Ovary (tissue), 10 donors: ENCODE measurements at places on chromosomes 2 and 18. TPM values are rescaled to one million over a fixed set of nuclear protein-coding genes. Genes with fewer than 3 reads are reported as not detected.

HAAO gene
- polyA plus RNA-seq, result 17.4 TPM

DNA sequence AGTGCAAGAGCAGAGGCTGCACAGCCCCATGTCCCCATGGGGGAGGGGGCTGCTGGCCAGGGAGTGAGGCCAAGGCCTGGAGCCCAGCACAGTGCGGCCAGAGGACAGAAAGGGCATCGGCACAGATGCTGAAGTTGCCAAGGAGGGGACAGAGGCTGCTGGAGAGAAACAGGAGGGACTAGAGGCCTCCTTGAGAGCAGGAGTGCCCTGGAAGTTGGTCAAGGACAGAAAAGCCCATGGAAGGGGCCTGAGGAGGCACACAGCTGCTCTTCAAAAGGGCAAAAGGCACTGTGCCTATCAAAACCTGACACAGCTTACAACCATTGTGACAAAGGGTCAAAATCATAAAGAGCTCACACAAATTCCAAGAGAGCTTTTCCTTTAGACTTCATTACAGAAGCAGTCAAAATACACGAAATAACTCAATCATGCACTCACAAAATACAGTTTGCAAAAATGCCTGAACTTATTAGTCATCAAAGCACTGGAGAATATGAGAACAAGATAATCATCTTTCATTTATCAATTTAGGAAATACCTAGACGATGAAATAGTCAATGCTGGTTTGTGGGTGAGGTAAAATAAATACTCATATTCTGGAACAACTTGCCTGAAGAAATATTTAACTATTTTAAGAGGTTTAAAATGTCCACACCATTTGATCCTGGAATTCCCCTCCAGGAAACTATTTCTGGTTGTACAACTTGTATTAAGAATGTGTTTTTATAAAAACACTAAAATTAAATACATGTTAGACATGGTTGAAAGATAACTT lies 79.6 kb downstream of the USP40 start:
- no peak for DNase-seq

DNA sequence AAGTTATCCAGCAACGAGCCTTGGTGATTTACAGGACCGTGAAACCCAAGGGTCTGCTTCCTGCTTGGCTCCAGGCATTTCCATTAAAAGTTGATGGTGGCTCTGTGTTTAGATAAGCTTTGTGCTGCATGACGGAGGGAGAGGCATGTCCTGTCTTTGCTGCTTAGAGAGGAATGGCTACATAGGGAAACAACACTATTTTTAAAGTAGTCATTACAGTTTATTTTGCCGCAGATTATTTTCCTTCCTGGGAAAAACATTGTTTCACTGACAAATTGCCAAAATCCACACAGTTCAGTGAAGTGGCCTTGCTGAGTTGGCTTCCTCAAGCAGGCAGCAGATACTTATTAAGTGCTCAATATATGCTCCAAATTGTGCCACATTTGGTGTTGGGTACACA lies 98.5 kb downstream of the THSD7B start:
- no peak for DNase-seq

DNA sequence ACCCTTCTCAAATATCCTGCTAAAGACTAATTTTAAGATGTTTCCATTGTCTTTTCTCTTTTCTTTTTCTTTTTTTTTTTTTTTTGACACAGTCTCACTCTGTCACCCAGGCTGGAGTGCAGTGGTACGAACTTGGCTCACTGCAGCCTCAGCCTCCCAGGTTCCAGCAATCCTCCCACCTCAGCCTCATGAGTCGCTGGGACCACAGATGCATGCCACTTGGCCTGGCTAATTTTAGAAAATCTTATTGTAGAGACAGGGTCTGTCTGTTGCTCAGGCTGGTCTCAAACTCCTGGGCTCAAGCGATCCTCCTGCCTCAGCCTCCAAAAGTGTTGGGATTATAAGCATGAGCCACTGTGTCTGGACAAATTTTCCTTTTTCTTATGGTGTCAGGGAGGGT lies 167.5 kb downstream of the MCFD2 start:
- no peak for DNase-seq

GRCh38 chr2:20525041-20526035 lies 78.5 kb downstream of the RHOB start:
- peak; percentile 43 for DNase-seq

DNA sequence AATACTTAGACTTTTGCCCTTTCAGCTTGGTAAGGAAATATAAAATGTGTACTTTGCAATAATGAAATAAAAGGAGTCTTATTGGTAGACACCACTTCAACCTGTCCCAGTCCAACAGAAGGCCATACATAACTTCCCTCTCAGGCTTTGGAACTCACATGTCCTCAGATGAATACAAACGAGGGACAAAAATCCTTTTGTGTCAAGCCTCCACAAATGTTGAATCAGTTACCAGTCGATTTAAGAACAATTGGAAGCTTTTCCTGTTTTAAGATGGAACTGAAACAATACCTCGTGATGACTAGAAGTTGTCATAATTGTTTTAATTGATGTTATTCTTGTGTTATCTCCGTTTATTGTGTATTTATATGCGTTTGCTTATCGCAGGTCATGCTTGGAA lies 385.1 kb upstream of the POU3F3 start:
- DNase-seq, result no peak

- no peak for DNase-seq
Observed at GRCh38 chr2:6665093-6666045, 200.3 kb downstream of the CMPK2 start.

ARHGEF4 gene
- 9.6 TPM for polyA plus RNA-seq

ANKRD30BL gene
- 0.47 TPM for polyA plus RNA-seq

FHOD3 gene
- polyA plus RNA-seq, result 62.5 TPM

UXS1 gene
- polyA plus RNA-seq, result 24.7 TPM

GRCh38 chr18:37511721-37512298 lies 53.8 kb downstream of the CELF4 start:
- no peak for DNase-seq

SCYGR4 gene
- not detected for polyA plus RNA-seq

DNA sequence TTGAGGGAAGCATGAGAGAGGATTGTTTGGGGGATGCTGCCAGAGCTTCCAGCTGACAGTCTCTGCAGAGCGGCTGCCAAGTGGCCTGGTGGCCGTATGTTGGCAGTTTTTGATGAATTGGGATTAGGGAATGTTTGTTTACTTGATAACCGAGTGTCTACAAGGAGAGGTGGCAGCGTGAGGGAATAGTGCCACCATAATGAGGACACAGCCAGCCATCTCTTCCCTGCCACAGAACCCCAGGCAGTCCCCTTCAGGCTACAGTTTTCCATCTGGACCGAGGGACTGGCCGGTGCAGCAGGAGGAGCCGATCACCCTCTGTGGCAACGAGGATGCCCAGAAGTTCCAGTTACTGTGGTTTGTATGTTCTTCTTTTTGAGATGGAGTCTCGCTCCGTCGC lies 55.2 kb downstream of the TRAPPC12 start:
- DNase-seq, result no peak

- DNase-seq, result no peak
Observed at GRCh38 chr2:7527165-7527722, 610.0 kb downstream of the RNF144A start.

SLC14A1 gene
- polyA plus RNA-seq, result 0.24 TPM

- no peak for DNase-seq
Observed at GRCh38 chr2:39779927-39780326, 869 bp upstream of the THUMPD2 start.

DNA sequence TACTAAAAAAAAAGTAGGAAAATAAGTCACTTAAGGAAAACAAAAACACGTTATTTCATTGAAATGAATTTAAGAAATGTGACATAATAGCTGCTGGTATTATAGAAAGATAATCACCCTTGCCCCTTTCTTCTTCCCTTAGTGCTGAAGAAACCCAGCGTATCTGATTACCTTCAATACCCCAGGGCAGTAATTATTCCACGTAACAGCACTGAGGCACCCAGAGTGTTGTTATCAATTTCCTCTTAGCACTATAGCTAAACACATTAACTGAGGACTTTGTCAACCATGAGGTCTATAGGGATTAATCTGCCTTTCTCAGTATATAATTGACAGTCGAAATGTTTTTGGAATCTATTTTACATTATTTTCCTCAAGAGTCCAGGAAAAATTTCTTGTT lies 180.0 kb upstream of the NXPH2 start:
- no peak for DNase-seq

POTEI gene
- polyA plus RNA-seq, result not detected

ST8SIA5 gene
- polyA plus RNA-seq, result 1.3 TPM

- DNase-seq, result no peak
Observed at GRCh38 chr2:106096299-106097037, 97.6 kb downstream of the UXS1 start.

- DNase-seq, result no peak
Observed at GRCh38 chr2:240788482-240788881, 31.5 kb downstream of the KIF1A start.

XIRP2 gene
- polyA plus RNA-seq, result 0.47 TPM

DNA sequence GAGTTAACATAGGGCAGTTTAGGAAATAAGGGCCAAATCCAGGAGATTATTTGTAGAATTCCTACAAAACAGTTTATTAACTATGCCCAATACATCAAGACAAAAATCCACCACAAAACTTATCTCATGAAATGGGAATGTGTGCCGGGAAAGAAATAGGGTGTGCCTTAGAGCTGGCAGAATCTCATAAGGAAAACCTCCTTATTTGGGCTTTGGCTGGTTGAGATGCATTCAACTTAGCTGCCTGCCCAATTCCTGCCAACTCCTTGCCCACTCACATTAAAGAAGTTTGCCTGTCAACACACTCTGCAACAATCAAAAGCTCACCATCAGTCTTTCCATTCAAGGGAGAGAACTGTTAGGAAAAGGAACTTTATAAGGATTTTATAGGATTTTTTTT lies 500.6 kb downstream of the SATB2 start:
- DNase-seq, result no peak

CYBRD1 gene
- 147 TPM for polyA plus RNA-seq

- DNase-seq, result peak; percentile 85
Observed at GRCh38 chr2:69741575-69742321, at the start of gene ANXA4. TSS of gene ANXA4 (plus strand) at chr2:69742134. CDS start at chr2:69781566, 39,432 bp downstream.

DNA sequence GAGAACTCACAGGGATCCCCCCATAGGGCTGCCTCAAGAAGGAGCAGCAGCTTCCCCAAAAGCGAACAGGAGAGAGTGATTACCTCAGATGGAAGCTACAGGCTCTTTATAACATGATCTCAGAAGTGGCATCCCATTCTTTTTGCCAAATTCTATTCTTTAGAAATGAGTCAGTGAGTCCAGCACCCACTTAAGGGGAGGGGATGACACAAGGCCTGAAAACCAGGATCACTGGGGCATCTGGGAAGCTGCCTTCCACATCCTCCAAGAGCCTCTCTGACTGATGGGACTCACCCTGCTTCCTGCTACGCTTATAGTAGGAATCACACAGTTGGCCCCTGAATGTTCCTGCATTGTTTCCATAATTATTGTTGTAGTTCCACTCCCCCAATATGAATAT lies 96.5 kb downstream of the MAPK4 start:
- no peak for DNase-seq

DNA sequence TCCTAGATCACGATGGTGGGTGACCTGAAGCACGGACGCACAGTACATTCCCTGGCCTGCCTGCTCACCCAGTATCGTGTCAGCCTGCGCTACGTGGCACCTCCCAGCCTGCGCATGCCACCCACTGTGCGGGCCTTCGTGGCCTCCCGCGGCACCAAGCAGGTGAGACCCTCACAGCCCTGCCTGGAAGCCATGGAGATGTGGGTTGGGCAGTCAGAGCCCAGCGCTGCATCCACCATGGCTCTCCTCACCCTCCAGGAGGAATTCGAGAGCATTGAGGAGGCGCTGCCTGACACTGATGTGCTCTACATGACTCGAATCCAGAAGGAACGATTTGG lies 20.3 kb downstream of the SLC30A3 start:
- DNase-seq, result no peak

GRCh38 chr2:119242276-119243119 lies 18.9 kb downstream of the STEAP3 start:
- no peak for DNase-seq

DNA sequence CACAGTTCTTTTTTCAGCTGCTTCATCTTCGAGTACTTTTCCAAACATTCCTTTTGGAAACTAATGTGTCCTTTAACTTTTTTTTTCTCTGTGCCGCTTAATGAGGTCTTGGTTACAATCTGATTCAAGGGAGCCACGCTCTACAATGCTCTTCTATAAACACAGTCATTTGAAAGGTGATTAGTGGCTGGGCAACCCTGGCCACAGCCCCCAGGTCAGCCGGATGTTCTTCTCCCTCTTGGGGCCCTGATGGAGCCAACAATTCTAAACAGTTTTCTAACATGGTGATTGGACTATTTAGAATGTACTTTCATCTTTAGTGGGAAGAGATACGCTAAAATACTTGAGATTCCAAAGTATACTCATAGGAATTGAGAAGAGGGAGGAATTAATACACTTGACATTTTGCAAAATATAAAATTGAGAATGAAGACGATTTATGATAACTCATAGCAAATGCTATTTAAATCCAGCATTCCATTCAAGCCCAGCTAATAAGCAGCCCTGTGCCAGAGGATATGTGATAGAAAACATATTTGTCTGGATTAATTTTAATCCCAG lies 83.7 kb upstream of the MBOAT2 start:
- no peak for DNase-seq

ERICH2 gene
- polyA plus RNA-seq, result 2.4 TPM

DNA sequence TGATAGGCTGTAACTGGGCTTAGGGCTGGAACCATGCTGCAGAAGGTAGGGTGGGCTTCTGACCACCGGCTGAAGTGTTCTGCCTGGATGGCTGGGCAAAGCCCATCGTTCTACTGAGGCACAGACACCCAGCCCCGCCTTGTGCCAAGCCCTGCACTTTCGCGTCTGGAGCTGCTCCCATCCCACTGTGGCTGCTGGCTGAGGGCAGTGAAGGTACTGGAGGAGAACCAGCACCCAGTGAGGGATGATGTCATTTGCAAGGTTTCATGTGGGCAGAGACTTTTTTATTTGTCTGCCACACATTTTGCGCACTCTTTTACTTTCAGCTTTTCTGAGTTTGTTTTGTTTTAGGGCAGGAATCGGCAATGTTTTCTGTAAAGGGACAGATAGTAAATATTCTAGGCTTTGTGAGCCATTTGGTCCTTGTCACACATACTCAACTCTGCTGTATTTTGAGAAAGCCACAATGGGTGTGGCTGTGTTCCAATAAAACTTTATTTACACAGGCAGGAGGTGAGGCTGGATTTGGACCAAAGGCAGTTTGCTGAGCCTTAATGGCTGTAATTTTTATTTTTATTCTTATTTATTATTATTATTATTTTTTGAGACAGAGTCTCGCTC lies 85.6 kb downstream of the ASB1 start:
- no peak for DNase-seq

TRIM43 gene
- polyA plus RNA-seq, result not detected

GRCh38 chr2:222268311-222268990 lies 30.3 kb downstream of the PAX3 start:
- DNase-seq, result no peak

- DNase-seq, result no peak
Observed at GRCh38 chr18:58896268-58896667, 31.6 kb downstream of the ZNF532 start.

CFC1 gene
- polyA plus RNA-seq, result 0.07 TPM

ADRA2B gene
- polyA plus RNA-seq, result 0.90 TPM

GRCh38 chr2:166202778-166203177 lies 75.0 kb upstream of the SCN1A start:
- DNase-seq, result no peak
